ENCODE measurements at places on chromosomes 11 and 22. TPM values are rescaled to one million over a fixed set of nuclear protein-coding genes. Genes with fewer than 3 reads are reported as not detected.

Gene TEX12
- 0.29 TPM for total RNA-seq

Gene RRP8
- total RNA-seq = 24.9 TPM

Gene SCGB2A2
- total RNA-seq = not detected

Gene DDTL
- 1.9 TPM for total RNA-seq

Gene APOBEC3F
- 25.8 TPM for total RNA-seq

Gene CDHR5
- total RNA-seq = not detected

Gene MIOX
- total RNA-seq = not detected

Gene LRRC55
- not detected for total RNA-seq

Gene KCNK7
- total RNA-seq = 0.74 TPM

Gene SIRT3
- 11.7 TPM for total RNA-seq

Gene CLDN5
- not detected for total RNA-seq

Gene SLC5A12
- not detected for total RNA-seq

Gene MS4A6A
- not detected for total RNA-seq

Gene COMT
- total RNA-seq = 39.7 TPM
